ENCODE measurements at places on chromosomes 13 and 19.

- DNase-seq, result no peak
Observed at GRCh38 chr13:32391101-32391619, 36.8 kb downstream of the N4BP2L1 start.

DNA sequence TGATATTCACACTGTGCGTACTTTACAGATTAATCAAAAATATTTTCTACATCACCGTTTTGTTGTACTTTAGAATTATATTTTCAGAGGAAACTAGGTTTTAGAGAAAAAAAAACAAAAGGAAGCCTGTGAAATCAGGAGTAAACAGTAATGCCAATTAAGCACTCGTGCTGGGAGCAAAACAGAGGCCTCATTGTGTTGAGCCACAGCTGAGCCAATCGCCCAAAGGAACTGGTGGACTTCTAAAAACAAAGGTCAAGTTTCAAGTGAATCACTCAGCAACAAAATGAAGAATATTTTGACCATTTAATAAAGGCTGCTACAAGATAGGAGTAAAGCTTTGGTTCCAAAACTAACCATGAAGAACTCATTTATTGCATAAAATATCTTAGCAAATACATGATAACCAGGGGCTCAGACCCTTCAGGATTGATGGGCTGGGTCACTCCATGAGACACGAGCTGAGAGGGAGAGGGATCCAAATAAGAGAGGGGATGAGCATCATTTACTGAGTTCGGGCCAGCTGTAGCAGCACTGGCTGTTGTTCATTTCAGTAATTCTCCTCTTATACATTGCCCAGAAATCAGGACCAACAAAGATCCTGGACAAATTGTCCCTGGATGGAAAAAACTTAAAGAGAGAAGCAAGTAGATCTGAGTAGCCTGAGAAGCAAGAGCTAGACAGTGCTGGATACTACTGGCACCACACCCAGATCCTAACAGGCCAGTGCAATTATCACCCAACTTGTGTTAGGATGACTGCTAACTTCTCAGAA, 8.3 kb upstream of the NALCN start:
- DNase-seq, result no peak

- peak; percentile 62 for DNase-seq
Observed at GRCh38 chr13:110716247-110716515, 2.7 kb downstream of the ING1 start.

DNA sequence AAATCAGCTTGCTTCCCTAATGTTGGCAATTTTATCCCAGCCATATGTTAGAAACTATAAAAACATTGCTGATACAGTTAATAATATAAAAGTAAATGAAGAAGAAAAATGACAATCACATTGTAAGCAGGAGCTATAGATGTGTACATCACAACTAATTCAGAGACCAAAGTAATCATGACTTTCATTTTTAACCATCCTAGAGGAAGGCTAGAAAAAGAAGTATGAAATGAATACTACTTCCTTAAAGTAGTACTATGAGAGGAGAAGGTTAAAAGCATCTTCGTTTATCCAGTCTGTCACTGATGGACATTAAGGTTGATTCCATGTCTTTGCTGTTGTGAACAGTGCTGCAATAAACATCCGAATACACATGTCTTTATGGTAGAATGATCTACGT, 135.5 kb downstream of the IRS2 start:
- peak; percentile 31 for DNase-seq

GRCh38 chr19:51861870-51862622, 25.7 kb downstream of the ZNF577 start:
- DNase-seq, result no peak
